ENCODE measurements at places on chromosomes 3 and 15.
A peak's percentile ranks its signal among the peaks of the same experiment; 100 is the strongest.

DNA sequence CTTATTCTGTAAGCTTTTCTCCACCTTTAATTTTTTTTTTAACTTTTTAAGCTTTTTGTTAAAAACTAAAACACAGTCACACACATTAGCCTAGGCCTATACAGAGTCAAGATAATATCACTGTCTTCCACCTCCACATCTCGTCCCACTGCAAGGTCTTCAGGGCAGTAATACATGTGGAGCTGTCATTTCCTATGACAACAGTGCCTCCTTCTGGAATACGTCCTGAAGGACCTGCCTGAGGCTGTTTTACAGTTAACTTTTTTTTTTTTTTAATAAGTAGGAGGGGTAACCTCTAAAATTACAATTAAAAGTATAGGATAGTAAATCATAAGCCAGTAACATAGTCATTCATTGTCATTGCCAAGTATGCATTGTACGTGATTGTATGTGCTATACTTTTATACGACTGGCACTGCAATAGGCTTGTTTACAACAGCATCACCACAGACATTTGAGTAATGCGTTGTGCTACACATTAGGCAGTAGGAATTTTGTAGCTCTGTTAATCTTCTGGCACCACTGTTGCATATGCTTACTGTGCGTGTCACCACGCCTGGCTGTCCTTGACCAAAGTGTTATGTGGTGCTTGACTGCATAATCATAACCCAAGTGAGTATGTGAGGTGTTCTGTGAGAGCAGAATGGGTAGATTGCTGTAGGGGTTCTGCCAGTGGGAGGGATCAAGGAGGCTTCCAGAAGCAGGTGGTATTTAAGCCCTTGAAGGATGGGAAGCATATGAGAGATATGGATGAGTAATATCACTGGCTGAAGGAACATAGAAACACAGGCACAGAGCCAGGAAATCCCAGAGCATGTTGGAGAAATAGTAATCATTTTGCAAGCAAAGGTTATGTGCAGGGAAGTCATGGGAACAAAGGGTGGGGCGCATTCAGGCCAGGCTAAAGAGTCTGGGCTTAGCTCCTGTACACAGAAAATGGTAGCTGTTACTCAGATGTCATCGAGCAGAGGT is 18.3 kb downstream of the FBXO22 start:
- no peak for DNase-seq

GRCh38 chr3:100615684-100616083 is 6.3 kb downstream of the ADGRG7 start:
- DNase-seq, result no peak

- no peak for DNase-seq
Observed at GRCh38 chr3:5699811-5700210, 512.3 kb downstream of the EDEM1 start.

DNA sequence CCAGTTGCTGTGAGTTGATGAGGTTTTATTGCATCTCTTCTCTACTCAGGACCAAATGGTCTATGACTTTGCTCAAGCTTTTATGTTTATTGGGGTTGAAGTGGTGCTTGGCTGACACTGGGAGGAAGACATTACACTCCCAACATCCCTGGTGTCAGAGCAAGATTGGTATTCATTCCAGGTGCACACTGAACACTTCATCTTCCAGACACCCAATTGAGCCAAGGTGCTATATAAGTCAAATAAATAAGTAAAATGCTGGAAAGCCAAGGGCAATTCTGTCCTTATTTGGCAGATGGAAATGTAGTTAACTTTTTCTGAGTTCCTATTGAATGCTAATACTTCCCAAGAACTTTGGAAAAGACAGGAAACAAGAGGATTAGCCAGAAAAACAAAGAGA is 53.2 kb upstream of the CDV3 start:
- no peak for DNase-seq

- DNase-seq, result no peak
Observed at GRCh38 chr3:141414800-141415462, 46.6 kb downstream of the ZBTB38 start.

DNA sequence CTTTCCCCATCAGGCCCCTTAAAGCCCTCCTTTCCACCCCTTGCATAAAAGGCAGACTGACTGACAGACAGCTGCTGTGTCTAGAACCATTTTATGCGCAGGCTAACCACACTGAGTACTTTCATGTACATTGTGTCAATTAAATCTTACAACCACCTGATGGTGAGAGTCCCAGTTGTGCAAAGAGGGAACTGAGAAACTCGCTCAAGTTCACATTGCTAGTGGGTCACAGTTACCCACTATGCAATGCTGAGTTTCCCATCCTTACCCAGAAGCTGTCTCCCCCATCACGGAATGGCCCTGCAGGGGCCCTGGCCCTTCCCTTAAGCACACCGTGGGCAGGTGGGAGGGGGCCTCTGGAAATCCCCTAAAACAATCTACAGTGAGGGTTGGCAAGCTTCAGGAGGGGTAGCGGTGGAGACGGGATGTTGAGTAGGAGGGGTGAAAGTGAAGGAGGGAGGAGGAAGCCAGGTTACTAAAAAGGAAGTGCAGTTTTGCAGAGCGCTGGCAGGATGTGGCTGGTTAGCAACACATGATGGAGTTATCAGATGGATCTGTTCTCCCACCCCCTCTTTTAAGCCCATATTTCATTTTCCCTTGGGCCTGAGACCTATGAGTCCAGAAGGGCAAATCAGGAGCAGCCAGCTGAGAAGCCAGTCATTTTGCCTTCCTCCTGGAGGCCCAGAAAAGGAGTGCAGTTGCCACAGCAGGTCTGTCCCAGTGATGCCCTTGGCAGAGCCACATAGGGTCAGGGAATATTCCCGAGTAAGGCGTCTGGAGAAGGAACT is 30.0 kb downstream of the STARD5 start:
- DNase-seq, result peak; percentile 81

DNA sequence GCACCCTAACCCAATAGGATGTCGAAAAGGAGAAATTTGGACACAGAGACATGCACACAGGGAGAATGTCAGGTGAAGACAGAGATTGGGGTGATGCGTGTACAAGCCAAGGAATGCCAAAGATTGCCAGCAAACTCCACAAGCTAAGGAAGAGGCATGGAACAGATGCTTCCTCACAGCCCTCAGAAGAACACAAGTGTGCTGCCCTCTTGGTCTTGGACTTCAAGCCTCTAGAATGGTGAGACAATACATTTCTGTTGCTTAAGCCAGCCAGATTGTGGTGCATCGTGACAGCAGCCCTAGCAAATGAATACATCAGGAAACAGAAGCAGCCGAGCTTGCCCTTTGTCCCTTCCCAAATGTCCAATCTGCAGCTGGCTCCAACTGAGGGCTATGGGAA is 23.7 kb upstream of the ARL8B start:
- DNase-seq, result no peak

GRCh38 chr3:87033205-87033604 is 42.3 kb upstream of the VGLL3 start:
- DNase-seq, result no peak

- DNase-seq, result no peak
Observed at GRCh38 chr15:69893863-69894262, 203.9 kb downstream of the TLE3 start.

DNA sequence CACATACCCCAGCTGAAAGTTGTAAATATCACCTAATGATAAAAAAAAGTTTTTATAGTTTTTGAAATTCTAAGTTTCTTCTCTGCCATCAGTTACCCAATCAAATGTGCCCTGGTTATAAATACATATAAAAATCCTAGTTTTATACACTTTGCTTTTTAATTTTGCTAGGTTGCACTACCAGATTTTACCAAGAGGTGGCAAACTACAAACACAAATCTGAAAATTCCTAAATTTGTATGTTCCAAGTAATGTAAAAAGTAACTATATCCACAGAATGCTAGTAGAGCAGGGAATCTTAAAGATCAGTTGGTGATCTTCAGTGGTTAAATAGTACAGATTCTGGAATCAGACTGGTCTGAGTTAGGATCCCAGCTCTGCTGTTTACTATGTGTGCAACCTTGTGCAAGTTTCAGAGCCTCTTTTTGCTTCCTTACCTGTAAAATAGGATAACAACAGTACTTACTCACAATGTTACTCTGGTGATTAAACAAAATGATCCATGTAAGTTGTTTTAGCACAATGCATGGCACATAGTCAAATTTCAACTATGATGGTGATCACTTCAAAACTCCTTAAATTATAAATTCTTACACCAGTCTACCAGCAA is 11.0 kb downstream of the TRPM7 start:
- DNase-seq, result no peak

- no peak for DNase-seq
Observed at GRCh38 chr3:121730940-121731687, 18.4 kb downstream of the GOLGB1 start.

GRCh38 chr3:43997788-43998369 is 243.8 kb upstream of the TOPAZ1 start:
- DNase-seq, result no peak

DNA sequence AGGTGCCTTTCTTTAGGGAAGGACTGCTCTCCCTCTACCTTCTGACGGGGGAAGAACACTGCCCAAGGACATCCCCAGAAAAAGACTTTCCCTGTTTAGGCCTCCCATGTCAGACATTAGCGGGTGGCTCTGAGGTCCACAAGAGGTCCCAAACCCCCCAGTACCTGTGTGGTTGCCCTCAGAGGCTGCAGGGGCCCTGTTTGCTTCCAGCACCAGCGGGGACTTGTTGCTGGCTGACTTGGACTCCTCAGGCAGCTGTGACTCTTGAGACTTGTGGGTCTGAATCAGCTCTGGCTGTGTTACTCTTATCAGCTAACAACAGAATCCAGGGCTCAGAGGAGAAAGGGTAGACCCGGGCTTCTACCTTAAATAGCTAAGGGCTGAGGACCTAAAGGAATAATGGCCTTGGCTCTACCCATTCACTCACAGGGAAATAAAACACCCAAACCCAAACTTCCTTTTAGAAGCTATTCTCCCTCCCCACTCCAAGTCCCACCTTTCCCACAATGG is 39.2 kb downstream of the SEMA3G start:
- no peak for DNase-seq

DNA sequence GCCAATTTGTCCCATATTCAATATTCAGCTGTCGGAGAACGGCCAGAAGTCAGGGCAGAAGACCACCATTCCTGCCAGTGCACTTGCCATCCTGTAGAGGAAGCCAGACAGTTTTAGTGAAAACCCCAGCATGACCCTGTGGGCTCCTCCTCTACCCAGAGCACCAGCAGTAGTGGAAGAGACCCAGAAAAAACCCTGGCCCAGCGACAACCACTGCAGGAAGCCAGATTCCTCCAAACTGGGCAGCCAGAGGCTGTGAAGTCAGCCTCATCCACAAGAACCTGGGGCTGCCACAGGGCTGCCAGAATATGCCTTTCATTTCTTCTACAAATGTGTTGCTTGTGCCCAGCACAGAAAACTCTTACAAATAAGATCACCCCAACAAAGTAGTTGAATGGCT is 67.3 kb downstream of the HMCES start:
- DNase-seq, result no peak

DNA sequence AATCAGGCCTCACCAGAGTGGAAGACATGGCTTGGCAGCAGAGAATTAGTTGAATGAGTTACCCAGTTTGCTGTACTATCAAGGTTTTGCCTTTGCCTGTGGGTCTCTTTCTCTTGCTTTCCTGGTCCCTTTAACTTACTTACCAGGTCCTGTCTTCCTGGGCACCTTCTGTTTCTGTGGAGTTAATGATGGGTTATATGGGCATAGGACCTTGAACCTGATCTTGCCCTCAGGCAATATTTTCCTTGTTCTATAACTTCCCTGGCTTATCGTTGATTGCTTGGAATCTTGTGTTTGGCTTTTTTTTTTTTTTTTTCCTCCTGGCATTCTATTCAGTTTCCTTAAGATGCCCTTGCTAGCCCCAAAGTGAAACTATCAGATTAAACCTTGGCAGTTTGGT is 106.8 kb downstream of the HHLA2 start:
- DNase-seq, result no peak

GRCh38 chr3:162094301-162094700 is 597.7 kb downstream of the OTOL1 start:
- no peak for DNase-seq

GRCh38 chr3:1693145-1693544 is 405.5 kb upstream of the CNTN4 start:
- no peak for DNase-seq

Data from activated naive CD4-positive, alpha-beta T cell treated with Interleukin-2 at 50 U/mL for 16 hours (primary cell).